ENCODE measurements at places on chromosomes 7 and 10. TPM values are rescaled to one million over a fixed set of nuclear protein-coding genes. Genes with fewer than 3 reads are reported as not detected.

TMEM213 gene
- total RNA-seq, result not detected

GRCh38 chr10:297567-297966, 162.3 kb downstream of the ZMYND11 start:
- peaks cover 10% of the 10 kb centered on the region for H3K4me1 ChIP-seq
- H3K27ac ChIP-seq, result peak overlapping the region; percentile 70
- no peak overlapping the region for H3K4me3 ChIP-seq
- H3K36me3 ChIP-seq, result no peaks in the 10 kb centered on the region
- DNase-seq, result no peak

DNA sequence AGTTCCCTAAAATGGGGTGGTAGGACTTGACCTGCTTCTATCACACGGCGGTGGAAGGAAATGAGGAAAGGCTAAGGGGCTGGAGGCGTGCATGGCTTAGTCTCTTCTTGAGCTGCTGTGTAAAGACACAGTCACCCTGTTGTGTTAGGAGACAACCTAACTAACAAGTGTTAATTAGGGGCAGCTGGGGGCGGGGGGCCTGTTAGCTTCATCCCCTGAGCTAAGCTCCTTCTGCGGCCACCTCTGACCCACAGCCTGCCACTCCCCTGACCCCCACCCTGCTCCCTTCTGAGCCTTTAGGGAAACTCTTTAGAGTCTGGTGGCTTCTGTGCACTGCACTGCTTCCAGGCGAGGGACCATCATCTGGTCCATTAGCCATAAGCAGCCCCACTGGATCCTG, 28.0 kb downstream of the COL17A1 start:
- H3K36me3 ChIP-seq, result no peaks in the 10 kb centered on the region
- no peaks in the 10 kb centered on the region for H3K27me3 ChIP-seq
- H3K4me3 ChIP-seq, result no peak overlapping the region
- H3K4me1 ChIP-seq, result no peaks in the 10 kb centered on the region
- H3K27ac ChIP-seq, result no peak overlapping the region

DNA sequence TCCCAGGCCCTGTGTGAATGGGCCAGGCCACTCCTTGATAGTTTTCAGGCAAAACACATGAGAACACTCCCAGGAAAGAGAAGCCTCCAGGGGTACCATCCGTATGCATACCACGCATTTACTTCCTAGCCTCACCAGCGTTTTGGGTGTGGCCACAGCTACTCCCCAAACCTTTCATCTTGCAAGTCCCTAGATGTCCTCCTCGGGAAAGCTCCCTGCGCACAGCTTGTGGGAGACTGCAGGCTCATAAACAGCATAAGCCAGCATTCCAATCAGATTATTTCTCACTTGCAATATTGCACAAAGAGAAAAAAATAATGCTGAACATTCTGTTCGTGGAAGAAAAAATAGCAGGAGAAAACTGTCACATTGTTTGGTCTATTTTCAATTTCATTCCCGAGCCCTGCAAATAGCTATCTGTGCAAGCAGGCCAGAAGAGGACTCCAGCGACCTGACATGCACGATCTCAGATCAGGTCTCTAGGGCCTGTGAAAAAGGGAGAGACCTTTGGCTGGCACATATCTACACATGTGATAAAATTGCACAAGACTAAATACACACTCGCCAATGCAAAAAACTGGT, 175.6 kb downstream of the PLXNA4 start:
- no peaks in the 10 kb centered on the region for H3K27me3 ChIP-seq
- no peak overlapping the region for H3K27ac ChIP-seq
- no peak overlapping the region for H3K4me3 ChIP-seq
- no peaks in the 10 kb centered on the region for H3K36me3 ChIP-seq
- H3K4me1 ChIP-seq, result no peaks in the 10 kb centered on the region

GRCh38 chr7:90552521-90552920, 43.6 kb upstream of the CDK14 start:
- H3K4me3 ChIP-seq, result no peak overlapping the region
- no peaks in the 10 kb centered on the region for H3K36me3 ChIP-seq
- no peak for DNase-seq
- H3K27me3 ChIP-seq, result no peaks in the 10 kb centered on the region
- no peaks in the 10 kb centered on the region for H3K4me1 ChIP-seq

GRCh38 chr7:31791881-31792280, 104.9 kb downstream of the PPP1R17 start:
- no peaks in the 10 kb centered on the region for H3K4me1 ChIP-seq
- no peak overlapping the region for H3K4me3 ChIP-seq
- no peak for DNase-seq
- no peak overlapping the region for H3K27ac ChIP-seq

TUBAL3 gene
- not detected for total RNA-seq

GRCh38 chr7:87414794-87415188, 60.7 kb downstream of the ABCB4 start:
- no peaks in the 10 kb centered on the region for H3K4me1 ChIP-seq
- H3K27me3 ChIP-seq, result no peaks in the 10 kb centered on the region
- no peak for DNase-seq
- no peaks in the 10 kb centered on the region for H3K36me3 ChIP-seq
- no peak overlapping the region for H3K27ac ChIP-seq

DNA sequence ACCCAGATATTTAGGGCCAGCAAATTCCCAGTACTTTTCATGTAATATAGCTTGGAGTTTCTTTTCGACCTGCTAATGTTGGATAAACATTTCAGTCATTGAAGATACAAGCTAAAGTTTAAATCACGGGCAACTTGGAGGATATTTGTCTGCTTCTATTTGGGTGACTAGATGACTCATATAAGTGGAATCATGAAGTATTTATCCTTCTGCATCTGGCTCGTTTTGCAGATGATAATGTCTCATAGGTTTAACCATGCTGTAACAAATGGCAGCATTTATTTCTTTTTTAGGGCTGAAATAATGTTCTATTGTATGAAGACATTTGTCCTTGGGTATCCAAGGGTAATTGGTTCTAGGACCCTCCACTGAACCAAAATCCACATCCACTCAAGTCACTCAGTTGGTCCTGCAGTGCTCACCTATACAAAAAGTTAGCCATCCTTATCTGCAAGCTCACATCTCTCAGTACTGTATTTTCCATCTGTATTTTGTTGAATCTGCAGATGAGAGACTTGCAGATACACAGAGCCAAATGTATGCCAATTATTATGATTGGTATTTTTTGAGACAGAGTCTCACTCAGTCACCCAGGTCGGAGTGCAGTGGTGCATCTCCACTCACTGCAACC, 187.2 kb upstream of the CSTF2T start:
- no peaks in the 10 kb centered on the region for H3K27me3 ChIP-seq
- no peaks in the 10 kb centered on the region for H3K36me3 ChIP-seq
- H3K27ac ChIP-seq, result no peak overlapping the region
- H3K4me1 ChIP-seq, result no peaks in the 10 kb centered on the region
- no peak for DNase-seq

DNA sequence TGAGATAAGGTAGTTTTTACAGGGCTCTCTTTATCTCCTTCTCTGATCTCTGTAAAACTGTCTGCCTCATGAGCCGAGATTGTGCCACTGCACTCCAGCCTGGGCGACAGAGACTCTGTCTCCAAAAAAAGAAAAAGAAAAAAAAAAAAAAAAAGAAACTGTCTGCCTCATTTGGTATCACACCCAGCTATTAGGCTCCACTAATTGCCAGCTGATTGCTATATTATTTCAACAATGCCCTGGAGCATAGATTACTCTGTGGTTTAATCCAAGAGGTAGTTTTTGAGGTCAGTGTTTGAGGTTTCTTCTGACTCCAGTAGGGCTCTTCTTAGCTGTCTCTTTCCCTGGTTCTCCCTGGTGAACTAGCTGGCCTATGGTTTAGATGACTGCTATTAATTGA, 268.1 kb upstream of the PLPP4 start:
- no peaks in the 10 kb centered on the region for H3K36me3 ChIP-seq
- DNase-seq, result no peak
- H3K27ac ChIP-seq, result no peak overlapping the region
- no peak overlapping the region for H3K4me3 ChIP-seq
